Stimulated activated memory B cell treated with anti-CD40 and anti-IgM and Interleukin-4, amounts not matched to agents 10 μg/mL and 1 μg/mL and 100 μg/mL, for 72 hours (primary cell): ENCODE measurements at places on chromosomes 13 and 19.

DNA sequence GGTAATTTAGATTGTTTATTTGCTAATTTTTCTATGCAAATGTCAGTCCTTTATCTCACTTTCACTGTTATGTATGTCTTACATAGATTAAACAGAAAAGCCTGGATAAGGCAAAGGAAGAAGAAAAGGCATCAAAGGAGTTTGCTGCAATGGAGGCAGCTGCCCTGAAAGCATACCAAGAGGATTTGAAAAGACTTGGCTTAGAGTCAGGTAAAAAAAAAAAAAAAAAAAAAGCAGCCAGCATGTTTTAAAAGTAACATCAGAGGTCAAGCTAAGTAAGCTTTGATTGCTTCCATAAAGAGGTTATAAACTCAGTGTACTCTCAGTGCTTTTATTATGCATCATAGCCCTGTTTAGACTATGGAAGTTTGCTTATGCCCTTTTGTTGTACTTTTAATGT lies 3.8 kb downstream of the WBP4 start:
- ATAC-seq = no peak
- peaks cover 14% of the 10 kb centered on the region for H3K4me1 ChIP-seq
- no peaks in the 10 kb centered on the region for H3K27me3 ChIP-seq

GRCh38 chr13:42883771-42884467 lies 102.5 kb downstream of the FAM216B start:
- no peak overlapping the region for H3K27ac ChIP-seq
- H3K4me3 ChIP-seq = no peak overlapping the region
- peaks cover 30% of the 10 kb centered on the region for H3K36me3 ChIP-seq
- no peak for ATAC-seq
- H3K27me3 ChIP-seq = no peaks in the 10 kb centered on the region
- no peaks in the 10 kb centered on the region for H3K4me1 ChIP-seq

- H3K36me3 ChIP-seq = no peaks in the 10 kb centered on the region
- H3K27ac ChIP-seq = no peak overlapping the region
- peaks cover 8% of the 10 kb centered on the region for H3K4me1 ChIP-seq
- H3K27me3 ChIP-seq = peaks cover 67% of the 10 kb centered on the region
- no peak overlapping the region for H3K4me3 ChIP-seq
These were observed 3.5 kb downstream of the CEACAM4 start for GRCh38 chr19:41623360-41623759.

- ATAC-seq = no peak
- no peaks in the 10 kb centered on the region for H3K27me3 ChIP-seq
- no peaks in the 10 kb centered on the region for H3K36me3 ChIP-seq
- no peak overlapping the region for H3K4me3 ChIP-seq
- H3K4me1 ChIP-seq = no peaks in the 10 kb centered on the region
These were observed 449.8 kb downstream of the DACH1 start for GRCh38 chr13:71417205-71417604.

DNA sequence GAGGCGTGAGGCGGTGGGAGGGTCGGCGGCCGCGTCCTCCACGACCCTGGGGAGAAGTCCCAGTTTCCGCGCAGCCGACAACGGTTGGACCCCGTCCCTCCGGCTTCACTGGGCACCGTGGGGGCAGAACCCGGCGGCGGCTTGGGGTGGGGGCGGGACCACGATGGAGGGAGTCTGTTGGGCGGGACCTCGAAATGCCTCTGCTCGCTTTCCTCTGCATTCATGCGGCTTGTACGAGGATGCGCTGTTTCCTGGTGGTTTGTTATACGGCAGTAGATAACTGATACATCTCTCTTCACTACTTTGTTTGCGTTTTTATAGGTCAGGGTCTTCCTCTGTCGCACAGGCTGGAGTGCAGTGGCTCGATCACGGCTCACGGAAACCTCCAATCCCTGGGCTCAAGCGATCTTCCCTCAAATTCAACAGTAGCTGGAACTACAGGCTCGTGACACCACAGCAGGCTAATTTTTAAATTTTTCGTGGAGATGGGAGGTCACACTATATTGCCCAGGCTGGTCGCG lies 24.6 kb upstream of the ZNF846 start:
- peak overlapping the region; percentile 96 for H3K4me3 ChIP-seq
- H3K4me1 ChIP-seq = peaks cover 26% of the 10 kb centered on the region
- H3K27me3 ChIP-seq = no peaks in the 10 kb centered on the region
- peak overlapping the region; percentile 94 for H3K27ac ChIP-seq
- no peaks in the 10 kb centered on the region for H3K36me3 ChIP-seq

DNA sequence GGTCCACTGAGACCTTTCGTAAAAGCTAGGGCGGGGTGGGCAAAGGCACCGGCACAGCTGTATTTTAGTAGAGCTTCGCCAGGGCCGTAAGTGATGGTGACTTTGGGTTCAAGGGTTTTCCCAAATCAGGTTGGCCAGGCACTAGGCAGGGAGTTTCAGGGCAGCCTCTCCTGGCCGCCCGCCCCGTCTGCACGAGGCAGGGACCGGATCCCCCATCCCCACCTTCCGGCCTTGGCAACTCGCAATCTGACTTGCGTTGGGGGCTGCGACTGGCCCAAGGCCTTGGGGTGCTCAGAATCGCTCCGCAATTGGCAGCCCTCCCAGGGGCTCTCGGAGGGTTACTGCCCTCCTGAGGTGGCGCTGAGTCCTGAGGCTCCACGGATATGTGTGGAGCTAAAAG lies 4.1 kb upstream of the ZIC5 start:
- H3K4me1 ChIP-seq = no peaks in the 10 kb centered on the region
- H3K27ac ChIP-seq = no peak overlapping the region
- no peaks in the 10 kb centered on the region for H3K36me3 ChIP-seq
- H3K4me3 ChIP-seq = no peak overlapping the region

GRCh38 chr19:28500982-28501630 lies 711.8 kb downstream of the UQCRFS1 start:
- no peaks in the 10 kb centered on the region for H3K27me3 ChIP-seq
- no peak overlapping the region for H3K4me3 ChIP-seq
- H3K4me1 ChIP-seq = no peaks in the 10 kb centered on the region

GRCh38 chr13:37526710-37527473 lies 71.7 kb downstream of the POSTN start:
- H3K27me3 ChIP-seq = no peaks in the 10 kb centered on the region
- no peak overlapping the region for H3K4me3 ChIP-seq
- H3K4me1 ChIP-seq = no peaks in the 10 kb centered on the region
- no peak for ATAC-seq
- H3K36me3 ChIP-seq = no peaks in the 10 kb centered on the region
- H3K27ac ChIP-seq = no peak overlapping the region

- H3K27me3 ChIP-seq = peaks cover 22% of the 10 kb centered on the region
- no peak overlapping the region for H3K27ac ChIP-seq
- H3K4me1 ChIP-seq = peaks cover 9% of the 10 kb centered on the region
These were observed 56.2 kb downstream of the COLGALT1 start for GRCh38 chr19:17611462-17612244.

- ATAC-seq = no peak
- peaks cover 49% of the 10 kb centered on the region for H3K4me1 ChIP-seq
- peaks cover 10% of the 10 kb centered on the region for H3K36me3 ChIP-seq
- peak overlapping the region; percentile 95 for H3K4me3 ChIP-seq
These were observed 1.2 kb downstream of the MTIF3 start for GRCh38 chr13:27449081-27449603.

- ATAC-seq = peak; percentile 85
- no peaks in the 10 kb centered on the region for H3K36me3 ChIP-seq
- H3K27ac ChIP-seq = peak overlapping the region; percentile 87
- peak overlapping the region; percentile 53 for H3K4me3 ChIP-seq
- H3K4me1 ChIP-seq = peaks cover 50% of the 10 kb centered on the region
These were observed 41.2 kb upstream of the KLF2 start for GRCh38 chr19:16283210-16284061.

DNA sequence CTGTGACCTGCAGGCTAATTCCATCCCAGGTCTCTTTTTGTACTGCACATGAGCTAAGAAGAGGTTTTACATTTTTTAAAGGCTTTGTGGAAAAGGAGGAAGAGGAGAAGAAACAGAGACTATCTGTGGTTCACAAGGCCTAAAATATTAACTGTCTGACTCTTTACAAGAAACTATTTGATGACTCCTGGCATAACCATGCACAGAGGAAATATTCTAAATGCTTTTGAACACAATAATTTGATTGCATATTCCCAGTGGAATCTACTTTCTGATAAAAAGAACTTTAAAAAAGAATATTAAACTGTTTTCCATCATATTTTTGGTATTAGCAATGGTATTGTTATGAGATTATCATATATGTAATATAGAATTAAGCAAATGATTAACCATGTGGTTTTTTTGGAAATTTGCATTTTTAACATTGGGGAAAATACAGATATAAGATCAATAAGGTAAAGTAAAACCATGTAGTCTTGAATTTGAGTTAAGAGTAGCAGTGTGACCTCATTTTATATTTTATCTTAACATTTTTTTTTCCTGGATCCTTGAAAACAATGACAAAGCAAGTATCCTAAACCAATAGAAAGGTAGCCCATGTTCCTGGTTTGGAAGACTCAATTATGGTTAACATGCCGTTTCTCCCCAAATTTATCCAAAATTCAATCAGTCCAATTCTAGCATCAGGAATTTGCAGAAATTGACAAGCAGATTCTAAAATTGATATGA lies 251.0 kb downstream of the UQCRFS1 start:
- H3K27ac ChIP-seq = no peak overlapping the region
- ATAC-seq = no peak
- H3K4me3 ChIP-seq = no peak overlapping the region
- H3K36me3 ChIP-seq = no peaks in the 10 kb centered on the region
- H3K4me1 ChIP-seq = no peaks in the 10 kb centered on the region

DNA sequence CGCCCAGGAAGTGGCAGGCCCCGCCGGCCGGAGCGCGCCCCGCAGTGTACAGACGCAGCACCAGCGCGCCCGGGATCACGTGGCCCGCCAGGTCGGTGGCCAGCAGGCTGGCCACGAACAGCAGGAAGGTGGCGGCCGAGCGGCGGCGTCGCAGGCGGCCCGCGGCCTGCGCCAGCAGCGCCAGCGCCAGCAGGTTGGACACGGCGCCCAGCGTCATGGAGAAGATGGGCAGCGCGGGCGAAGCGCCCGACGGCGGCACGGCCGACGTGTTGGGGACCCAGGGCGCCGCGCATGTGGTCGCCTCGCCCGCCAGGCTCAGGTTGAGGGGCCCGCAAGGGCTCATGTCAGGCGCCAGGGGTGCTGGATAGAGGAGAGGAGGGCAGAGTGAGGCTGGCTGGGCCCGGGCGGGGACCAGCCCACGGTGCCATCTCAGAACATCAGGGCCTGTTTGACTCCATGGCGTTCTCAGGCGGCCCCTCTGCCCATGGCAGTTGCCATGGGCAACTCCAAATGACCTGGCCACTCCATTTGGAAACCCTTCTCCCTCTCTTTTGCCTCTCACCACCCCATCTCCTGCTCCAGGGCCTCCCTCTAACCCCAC lies 1.1 kb downstream of the PTGER1 start:
- peaks cover 36% of the 10 kb centered on the region for H3K36me3 ChIP-seq
- H3K4me1 ChIP-seq = peaks cover 39% of the 10 kb centered on the region
- H3K4me3 ChIP-seq = no peak overlapping the region
- H3K27me3 ChIP-seq = peaks cover 52% of the 10 kb centered on the region

- ATAC-seq = no peak
- no peaks in the 10 kb centered on the region for H3K36me3 ChIP-seq
- H3K27me3 ChIP-seq = peaks cover 39% of the 10 kb centered on the region
- no peak overlapping the region for H3K27ac ChIP-seq
- H3K4me3 ChIP-seq = no peak overlapping the region
These were observed 1.8 kb downstream of the PCDH20 start for GRCh38 chr13:61413572-61414535.

DNA sequence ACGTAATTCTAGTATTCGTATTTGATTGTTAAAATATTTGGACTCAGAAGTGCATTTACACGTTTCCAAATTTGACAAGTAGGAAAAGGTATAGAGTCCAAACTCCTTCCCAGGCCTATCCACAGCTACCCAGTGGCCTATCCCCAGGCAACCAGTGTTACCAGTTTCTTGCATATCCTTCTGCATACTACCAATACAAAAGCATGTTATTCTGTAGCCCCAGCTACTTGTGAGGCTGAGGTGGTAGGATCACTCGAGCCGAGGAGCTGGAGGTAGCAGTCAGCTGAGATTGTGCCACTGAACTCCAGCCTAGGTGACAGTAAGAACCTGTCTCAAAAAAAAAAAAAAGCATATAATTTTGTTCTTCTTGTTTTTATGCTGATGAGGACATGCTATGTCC lies 67.1 kb downstream of the LRCH1 start:
- H3K36me3 ChIP-seq = no peaks in the 10 kb centered on the region
- no peak overlapping the region for H3K4me3 ChIP-seq
- H3K27ac ChIP-seq = peak overlapping the region; percentile 77
- ATAC-seq = no peak
- peaks cover 88% of the 10 kb centered on the region for H3K4me1 ChIP-seq
- no peaks in the 10 kb centered on the region for H3K27me3 ChIP-seq

DNA sequence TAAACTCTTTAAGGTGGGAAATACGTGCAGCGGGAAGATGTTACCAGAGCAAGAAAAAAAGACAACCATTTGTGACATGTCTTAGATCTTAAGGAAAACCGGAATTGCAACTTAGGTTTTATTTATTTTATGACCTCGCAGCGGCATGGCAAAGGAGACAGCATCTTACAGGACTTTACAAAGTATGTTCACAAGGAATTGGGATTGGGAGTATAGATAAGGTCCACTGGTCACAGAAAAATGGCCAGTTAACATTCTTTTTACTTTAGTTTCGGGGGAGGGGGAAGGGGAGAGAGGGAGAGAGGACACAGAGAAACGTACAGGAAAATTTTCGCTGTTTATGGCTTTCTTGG lies 104.5 kb upstream of the DIAPH3 start:
- no peak overlapping the region for H3K27ac ChIP-seq
- no peak overlapping the region for H3K4me3 ChIP-seq
- peaks cover 3% of the 10 kb centered on the region for H3K27me3 ChIP-seq

GRCh38 chr13:110367620-110368019 lies 60.5 kb downstream of the COL4A2 start:
- no peaks in the 10 kb centered on the region for H3K36me3 ChIP-seq
- H3K4me1 ChIP-seq = no peaks in the 10 kb centered on the region
- no peak for ATAC-seq
- peaks cover 8% of the 10 kb centered on the region for H3K27me3 ChIP-seq
- no peak overlapping the region for H3K27ac ChIP-seq
- H3K4me3 ChIP-seq = no peak overlapping the region

DNA sequence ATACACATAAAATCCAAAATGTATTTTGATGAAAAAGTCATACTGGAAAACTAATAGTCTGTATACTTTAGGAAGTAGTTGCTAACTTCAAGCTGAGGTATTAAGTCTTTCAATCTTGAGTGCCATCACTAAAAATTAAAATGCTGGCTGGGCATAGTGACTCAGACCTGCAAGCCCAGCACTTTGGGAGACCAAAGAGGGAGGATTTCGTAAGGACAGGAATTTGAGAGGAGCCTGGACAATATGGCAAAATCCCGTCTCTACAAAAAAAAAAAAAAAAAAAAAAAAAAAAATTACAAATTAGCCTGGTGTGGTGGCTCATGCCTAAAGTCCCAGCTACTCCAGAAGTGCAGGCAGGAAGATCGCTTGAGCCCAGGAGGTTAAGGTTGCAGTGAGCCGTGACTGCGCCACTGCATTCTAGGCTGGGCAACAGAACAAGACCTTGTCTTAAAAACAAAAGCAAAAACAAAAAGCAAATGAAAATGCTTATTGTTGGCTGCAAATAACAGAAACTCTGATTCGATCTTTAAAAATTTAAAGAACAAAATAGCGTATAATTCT lies 1994.2 kb upstream of the PCDH20 start:
- no peak overlapping the region for H3K27ac ChIP-seq
- H3K4me3 ChIP-seq = no peak overlapping the region
- H3K36me3 ChIP-seq = no peaks in the 10 kb centered on the region
- no peaks in the 10 kb centered on the region for H3K27me3 ChIP-seq
- no peak for ATAC-seq
